Spleen (tissue), 13 donors: ENCODE measurements at places on chromosomes 6 and 20. TPM values are rescaled to one million over a fixed set of nuclear protein-coding genes. Genes with fewer than 3 reads are reported as not detected.

The ZNF334 gene
- 2.6 TPM for total RNA-seq

The EEF1A2 gene
- 0.47 TPM for total RNA-seq

The DEFB132 gene
- total RNA-seq, result not detected

The ULBP3 gene
- 0.97 TPM for total RNA-seq

The KCNK17 gene
- not detected for total RNA-seq

The FERMT1 gene
- total RNA-seq, result 0.34 TPM

The TDRD6 gene
- 0.23 TPM for total RNA-seq

The FRMD1 gene
- total RNA-seq, result 2.8 TPM

The SLC4A11 gene
- 0.52 TPM for total RNA-seq

The LHFPL5 gene
- not detected for total RNA-seq

The ZSCAN9 gene
- 11.2 TPM for total RNA-seq

The TUBB2A gene
- total RNA-seq, result 11.4 TPM

The RAB32 gene
- total RNA-seq, result 51.3 TPM

The ZFP57 gene
- 0.37 TPM for total RNA-seq

The TSHZ2 gene
- total RNA-seq, result 14.6 TPM

The SLC22A2 gene
- not detected for total RNA-seq

The F13A1 gene
- 25.2 TPM for total RNA-seq

The CPXM1 gene
- 0.33 TPM for total RNA-seq

The PARD6B gene
- total RNA-seq, result 4.3 TPM

The FKBP1C gene
- 0.63 TPM for total RNA-seq

The NOTCH4 gene
- total RNA-seq, result 15.9 TPM

The BPIFB2 gene
- total RNA-seq, result not detected

The ASIP gene
- total RNA-seq, result not detected

The PRDM1 gene
- total RNA-seq, result 45.4 TPM

The SLC17A9 gene
- 29.2 TPM for total RNA-seq

The UBE2J1 gene
- 72.9 TPM for total RNA-seq

The GRM4 gene
- 0.11 TPM for total RNA-seq

The MAK gene
- 2.2 TPM for total RNA-seq

The PDYN gene
- total RNA-seq, result not detected

The TOP1 gene
- 74.6 TPM for total RNA-seq

The SLC24A3 gene
- 2.1 TPM for total RNA-seq

The MAP3K5 gene
- 39.3 TPM for total RNA-seq
